ENCODE measurements at places on chromosomes 3 and 15. TPM values are rescaled to one million over a fixed set of nuclear protein-coding genes. Genes with fewer than 3 reads are reported as not detected.

MEX3B gene
- total RNA-seq: 12.7 TPM

FBXL22 gene
- 14.4 TPM for total RNA-seq

SETMAR gene
- total RNA-seq: 20.6 TPM

CD86 gene
- total RNA-seq: not detected

CACNA2D2 gene
- 8.7 TPM for total RNA-seq

Measured in cardiac muscle cell (in vitro differentiated cells and primary cell).